Sciatic nerve (tissue), 2 donors: ENCODE measurements at places on chromosomes 4 and X. TPM values are rescaled to one million over a fixed set of nuclear protein-coding genes. Genes with fewer than 3 reads are reported as not detected.

DNA sequence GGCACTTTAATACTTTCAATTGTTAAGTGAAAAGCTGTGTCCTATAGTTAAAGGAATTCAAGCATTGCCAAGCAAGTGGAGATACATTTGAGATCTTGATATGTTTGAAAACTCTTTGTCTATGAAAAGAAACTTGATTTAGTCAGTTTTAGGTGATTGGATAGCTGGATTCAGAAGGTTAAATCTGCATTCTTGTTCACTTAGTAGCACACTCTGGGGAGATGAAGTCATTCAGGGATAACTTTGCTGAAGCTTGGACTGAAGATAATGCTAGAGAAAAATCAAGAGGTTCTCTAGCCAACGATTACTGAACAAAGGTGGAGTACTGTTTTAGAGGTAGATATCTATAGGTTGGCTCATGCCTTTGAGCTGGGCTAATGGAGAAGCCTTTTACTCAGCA lies 90.6 kb downstream of the DCAF8L2 start:
- no peak for DNase-seq

DNA sequence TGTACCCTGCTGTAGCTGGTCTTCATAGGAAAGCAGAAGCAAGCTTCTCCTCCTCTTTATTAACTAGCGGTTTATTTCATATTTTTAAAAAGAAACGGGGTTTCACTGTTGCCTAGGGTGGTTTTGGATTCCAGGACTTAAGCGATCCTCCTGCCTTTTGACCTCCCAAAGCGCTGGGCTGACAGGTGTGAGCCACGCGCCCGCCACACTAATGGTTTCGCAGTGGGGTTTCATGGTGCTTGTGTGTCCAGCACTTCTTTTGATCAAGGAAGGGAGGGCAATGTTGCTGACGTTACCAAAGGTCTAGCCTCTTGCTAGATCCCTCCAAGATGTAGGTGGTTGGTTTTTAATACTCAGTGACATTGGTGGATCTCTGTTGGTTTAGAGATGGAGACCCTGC lies 1.4 kb downstream of the MAEA start:
- DNase-seq: peak; percentile 14

GRCh38 chr4:186851291-186852072 lies 127.8 kb upstream of the FAT1 start:
- no peak for DNase-seq

DNA sequence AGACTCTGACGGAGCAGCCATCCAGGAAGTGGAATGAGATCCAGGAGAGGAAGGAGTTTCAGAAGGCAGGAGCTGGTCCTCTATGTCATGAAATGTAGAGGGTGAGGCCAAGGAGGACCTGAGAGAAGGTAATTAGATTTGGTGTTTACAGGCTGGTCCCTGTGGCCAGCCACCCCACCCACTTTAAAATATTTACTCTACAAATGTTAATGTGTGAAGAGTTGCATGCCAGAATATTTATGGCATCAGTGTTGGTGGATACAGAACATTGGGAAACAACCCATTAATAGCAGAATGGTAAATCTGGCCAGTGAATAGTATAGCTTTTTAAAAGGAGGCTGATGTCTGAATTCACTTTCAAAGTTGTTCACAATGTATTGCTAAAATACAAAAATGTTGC lies 17.6 kb downstream of the TMEM164 start:
- no peak for DNase-seq

- DNase-seq: no peak
Observed at GRCh38 chrX:71198066-71198465, 25.0 kb upstream of the GJB1 start.

CAPN6 gene
- 7.1 TPM for total RNA-seq

PROM1 gene
- total RNA-seq: 0.40 TPM

GRIA2 gene
- 16.6 TPM for total RNA-seq

DDX53 gene
- total RNA-seq: not detected
